ENCODE measurements at places on chromosomes 6 and 20.
A peak's percentile ranks its signal among the peaks of the same experiment; 100 is the strongest.

DNA sequence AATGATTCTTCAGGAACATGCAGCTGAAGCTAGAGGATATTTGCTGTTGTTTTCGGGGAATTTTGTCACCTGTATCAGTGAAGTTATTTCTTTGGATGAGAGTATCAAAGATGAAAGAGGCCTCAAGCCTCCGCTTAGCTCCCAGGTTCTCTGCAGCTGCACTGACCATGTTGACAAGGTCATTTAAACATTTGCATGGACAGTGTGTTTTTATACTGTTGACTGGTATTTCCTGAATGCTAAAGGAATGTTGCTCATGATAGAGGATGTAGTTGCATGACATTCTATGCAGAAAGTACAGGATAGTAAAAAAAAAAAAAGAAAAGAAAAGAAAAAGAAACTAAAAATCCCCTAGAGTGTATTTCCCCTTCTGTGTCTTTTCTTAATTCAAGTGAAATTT is 165.6 kb upstream of the LAMP5 start:
- no peak for DNase-seq

DNA sequence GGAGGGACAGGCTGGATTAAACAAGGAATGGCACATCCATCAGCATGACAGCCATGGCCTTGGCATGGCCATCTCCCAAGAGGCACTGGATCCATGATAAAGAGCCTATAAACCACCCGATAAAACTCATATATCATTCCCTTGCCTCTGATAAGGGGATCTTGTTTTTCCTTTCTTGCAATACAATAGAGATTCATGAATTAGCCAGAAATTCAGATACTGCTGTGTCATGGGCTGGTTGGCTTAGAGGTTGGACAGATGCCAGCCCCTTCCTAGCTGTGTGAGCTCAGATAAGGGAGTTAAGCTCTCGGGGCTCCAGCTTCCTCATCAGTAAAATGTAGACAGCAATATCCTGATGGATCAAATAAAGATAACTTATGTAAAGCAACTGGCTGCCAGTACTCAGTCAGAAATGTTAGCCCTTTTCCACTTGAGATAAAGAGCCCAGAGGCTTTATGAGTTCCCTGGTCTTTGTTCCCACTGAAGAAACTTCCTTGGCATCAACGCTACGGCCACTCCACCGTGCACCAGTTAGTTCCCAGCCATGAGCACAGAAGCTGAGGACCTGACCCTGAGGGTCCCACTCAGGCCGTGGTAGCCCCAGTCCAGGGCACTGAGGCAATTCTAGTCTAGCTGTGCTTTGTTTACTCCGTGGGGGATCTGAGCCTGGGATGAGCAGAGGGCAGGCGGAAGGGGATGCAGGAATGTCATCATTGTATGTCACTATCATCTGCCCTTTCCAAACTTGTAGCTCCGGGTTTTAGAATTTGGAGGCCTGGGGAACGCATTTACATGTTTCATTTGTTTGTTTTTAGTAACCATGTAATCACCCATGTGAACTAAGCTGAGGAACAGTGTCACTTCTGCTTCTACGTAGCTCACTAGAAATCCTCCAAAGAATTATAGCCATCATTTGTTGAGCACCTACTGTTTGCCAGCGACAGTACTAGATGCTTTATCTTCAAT is 67.2 kb upstream of the TBC1D7 start:
- DNase-seq, result no peak

DNA sequence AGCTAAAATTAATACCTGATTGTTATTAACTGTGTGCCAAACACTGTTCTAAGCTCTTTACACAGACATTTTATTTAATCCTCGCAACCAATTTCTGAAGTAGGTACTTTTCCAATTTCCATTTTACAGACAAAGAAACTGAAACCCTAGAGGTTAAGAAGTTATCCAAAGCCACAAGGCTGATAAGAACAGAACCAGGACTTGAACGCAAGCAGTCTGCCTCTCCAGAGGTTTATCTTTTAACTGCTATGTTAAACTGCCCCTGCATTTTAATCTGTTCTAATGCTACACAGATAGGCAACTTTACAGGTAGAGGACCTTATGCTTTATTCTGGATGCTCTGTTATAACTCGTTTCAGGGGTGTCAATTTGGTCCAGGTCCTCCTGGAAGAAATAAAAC is 118.2 kb downstream of the SLC16A10 start:
- DNase-seq, result no peak

GRCh38 chr6:116064666-116065065 is 4.0 kb upstream of the FRK start:
- no peak for DNase-seq

DNA sequence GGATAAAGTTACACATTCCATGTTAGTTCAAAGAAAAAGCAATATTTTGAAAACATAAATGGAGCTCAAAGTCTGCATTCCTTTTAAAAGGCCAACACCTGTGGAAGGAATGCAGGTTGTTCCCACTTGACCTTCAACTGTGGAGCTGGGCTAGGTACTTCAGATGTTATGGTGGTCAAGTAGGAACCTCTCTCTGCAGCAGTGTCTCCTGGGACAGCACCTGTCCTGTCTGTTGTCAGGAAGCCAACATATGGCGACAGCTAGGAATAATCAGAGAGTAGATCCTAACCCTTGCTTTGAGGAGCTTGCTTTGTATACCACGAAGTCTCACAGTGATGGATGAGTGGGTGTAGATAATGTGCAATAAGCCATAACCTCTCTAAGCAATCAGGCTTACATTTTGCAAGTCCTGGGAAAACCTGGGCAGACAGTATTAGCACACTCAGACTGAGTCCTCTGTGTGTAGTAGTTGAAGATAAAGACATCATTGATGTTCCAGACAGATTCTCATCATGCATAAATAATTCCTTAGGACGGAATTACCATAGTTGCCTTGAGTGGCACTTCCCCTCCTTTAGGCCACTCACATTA is 347.5 kb downstream of the PRL start:
- DNase-seq, result no peak

GRCh38 chr20:46148313-46149208 is 30.4 kb downstream of the CD40 start:
- no peak for DNase-seq

GRCh38 chr6:684831-685636 is 7.9 kb downstream of the EXOC2 start:
- no peak for DNase-seq

DNA sequence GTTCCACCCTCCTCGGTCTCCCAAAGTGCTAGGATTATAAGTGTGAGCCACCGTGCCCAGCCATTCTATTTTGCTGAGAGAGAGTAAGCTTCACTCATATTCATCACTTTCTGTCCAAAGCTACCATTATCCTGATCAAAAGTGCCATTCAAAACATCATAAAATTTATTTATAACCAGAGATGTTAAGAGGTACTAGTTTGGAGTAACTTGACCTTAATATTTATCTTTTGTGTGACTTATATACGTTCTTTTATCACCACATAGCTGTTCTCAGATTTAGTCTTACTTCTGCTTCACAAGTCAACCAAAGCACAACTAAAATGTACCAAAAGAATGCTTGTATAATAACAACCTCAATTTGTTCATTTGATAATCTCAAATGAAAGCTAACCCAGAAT is 18.1 kb downstream of the AKIRIN2 start:
- DNase-seq, result no peak

GRCh38 chr6:15356179-15356578 is 110.3 kb downstream of the JARID2 start:
- no peak for DNase-seq

DNA sequence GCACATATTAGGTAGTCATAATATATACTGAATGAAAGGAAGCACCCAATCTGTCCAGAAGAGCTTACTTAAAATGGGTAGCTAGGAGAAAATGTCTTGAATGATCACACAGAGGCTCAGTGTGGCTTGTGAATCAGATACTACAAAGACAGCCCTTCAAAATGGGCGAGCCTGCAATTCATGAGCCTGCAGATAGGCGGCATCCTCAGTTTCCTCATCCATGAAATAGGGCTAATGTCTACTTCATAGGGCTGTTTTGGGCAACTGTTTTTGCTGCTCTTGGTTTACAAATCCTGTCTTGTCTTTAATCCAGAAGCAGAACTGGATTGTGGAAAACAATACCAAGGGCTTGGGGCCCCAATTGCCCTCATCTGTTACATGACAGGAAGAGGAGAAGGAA is 129.3 kb upstream of the KCNK16 start:
- DNase-seq, result no peak

- DNase-seq, result no peak
These were observed 106.4 kb downstream of the PPP1R14C start for GRCh38 chr6:150249261-150249660.

DNA sequence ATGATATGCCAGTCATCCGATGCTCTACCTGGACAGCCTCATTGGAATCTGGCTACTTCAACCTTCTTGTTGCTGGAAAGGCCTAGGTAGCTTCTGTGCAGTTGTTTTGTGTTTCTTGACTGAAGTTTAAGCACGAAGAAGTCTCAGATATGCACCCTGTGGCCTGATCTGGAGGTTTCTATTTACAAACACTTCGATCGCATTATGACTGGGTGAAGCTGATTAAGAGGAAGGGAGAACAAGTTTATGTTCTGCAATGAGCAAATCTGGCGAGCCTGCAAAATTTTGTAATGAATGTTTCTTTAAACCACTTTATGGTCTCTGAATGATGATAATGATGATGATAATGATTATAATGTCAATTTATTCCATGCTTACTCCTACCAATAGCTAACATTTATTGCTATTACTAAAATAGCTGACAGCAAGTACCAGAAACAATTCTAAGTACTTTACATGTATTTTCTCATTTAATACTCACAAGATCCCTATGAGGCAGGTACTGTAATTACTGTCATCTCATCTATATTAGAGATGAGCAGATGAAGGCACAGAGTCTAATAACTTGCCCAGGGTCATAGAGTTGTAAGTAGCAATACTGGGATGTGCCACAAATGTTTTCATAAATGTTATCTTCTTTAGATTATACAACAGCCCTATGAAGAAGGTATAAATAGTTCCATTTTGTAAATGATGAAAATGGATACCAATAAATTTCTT is 126.1 kb upstream of the UST start:
- no peak for DNase-seq

- DNase-seq, result no peak
These were observed 113.6 kb downstream of the DHX35 start for GRCh38 chr20:39075731-39076130.

- peak; percentile 40 for DNase-seq
These were observed 31.6 kb upstream of the LY86 start for GRCh38 chr6:6556738-6557503.

DNA sequence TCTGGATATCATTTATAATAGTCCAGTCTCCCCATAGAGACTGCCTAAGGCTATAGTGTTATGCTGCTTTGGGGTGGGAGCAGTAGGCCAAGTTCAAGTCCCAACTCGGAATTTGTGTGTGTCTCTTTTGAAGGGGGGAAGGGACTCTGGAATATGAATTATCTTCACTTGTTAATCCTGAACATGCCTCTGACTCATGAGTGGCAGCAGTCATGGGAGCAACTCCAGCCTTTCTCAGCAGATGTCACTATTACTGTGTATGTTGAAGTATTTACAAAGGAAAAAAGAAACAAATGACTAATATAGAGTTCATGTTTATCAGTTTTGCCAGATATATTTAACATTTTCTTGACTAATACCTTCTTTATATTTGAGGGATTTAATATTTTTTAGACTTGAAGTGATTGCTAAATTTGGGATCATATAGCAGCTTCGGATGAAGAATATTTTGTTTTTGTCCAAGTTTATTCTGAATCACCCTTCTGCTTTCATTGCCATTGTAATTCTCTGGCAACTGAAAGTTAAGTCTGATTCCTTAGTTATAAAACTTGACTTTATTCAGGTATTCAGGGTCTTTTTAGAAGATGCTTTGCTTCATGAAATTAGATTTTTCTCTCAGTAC is 23.4 kb downstream of the FAM217A start:
- peak; percentile 22 for DNase-seq

- no peak for DNase-seq
These were observed 232.5 kb downstream of the IBTK start for GRCh38 chr6:82015043-82015442.

DNA sequence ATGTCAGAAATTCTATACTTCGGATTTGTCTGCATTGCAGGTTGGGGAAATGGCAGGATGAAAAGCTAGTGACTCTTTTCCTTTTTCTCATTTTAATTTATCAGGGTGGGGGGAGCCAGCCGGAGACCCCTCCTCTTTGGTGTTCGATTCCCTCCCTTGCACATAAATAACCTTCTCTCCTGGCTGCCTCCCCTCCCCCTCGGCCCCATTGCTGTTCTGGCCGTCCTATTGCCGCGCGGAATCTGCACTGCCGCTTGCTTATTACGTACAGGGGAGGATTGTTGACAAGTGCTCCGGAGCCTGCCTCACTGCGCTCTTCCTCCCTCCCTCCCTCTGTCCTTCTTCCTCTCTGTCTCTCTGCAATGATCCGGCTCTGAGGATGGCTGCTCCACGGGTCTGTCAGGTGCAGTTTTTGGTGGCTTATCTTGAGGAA is 154.7 kb downstream of the JARID2 start:
- peak; percentile 64 for DNase-seq

- no peak for DNase-seq
These were observed 137.2 kb downstream of the MAP3K4 start for GRCh38 chr6:161128680-161129196.

GRCh38 chr20:63381781-63382431 is 20.8 kb upstream of the CHRNA4 start:
- DNase-seq, result no peak

DNA sequence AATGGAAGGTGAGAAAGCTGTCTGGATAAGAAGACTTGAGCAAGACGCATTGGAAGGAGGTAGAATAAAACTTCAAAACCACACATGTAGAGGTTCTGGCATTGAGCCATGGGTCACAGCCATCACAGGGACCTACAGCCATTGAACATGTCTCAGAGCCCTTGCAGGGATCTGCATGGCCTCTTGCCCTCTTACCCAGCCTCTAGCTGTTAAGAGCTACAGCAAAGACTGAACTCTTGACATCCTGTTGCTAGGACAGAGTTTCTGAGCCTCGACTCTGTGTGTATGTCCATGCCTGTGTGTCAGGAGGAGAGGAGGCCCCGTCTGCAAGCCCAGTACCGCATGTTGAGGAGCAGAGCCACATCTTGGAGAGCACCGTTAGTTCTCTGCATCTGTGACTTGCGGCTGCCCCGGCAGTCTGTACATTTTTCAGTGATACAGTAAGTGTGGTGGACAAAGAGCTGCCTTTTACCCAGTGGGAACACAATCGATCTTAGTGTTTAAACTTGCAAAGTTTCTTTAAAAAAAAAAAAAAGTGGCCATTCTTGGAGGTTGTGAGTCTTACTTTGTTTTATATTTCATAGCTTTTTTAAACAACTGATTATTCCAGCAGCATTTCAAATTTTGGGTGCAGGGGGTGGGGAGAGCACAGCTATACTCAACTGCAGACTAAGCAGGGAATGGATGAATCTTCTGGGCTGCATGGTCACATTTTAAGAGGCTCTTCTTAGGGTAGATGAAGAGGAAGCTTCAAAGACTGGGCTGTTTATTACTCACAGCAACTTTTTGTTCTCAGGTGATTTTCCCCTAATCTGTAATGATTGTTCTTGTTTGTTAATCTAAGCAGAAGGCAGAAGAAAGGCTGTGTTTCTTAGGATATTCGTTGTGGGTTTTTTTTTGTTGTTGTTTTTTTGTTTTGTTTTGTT is 88.5 kb downstream of the TBC1D7 start:
- DNase-seq, result no peak

DNA sequence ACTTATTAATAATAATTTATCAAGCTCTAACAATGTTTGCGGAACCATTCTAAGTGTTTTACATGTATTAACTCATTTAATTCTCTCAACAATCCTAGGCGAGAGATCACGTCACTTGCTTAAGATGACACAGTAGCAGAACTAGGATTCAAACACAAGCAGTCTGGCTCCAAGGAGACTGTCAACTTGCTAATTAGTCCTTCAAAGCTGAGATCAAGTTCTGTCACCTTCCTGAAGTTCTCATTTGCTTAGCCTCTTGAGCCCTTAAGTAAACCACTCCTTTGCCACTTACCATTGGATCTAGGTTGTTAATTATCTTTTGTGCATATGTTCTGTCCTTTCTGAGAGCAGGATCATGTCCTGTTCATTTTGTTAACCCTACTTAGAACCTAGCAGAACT is 14.1 kb downstream of the FKBP5 start:
- DNase-seq, result no peak

Data from hindlimb muscle (tissue), 1 donor.